ENCODE measurements at places on chromosomes 2 and 18. TPM values are rescaled to one million over a fixed set of nuclear protein-coding genes. Genes with fewer than 3 reads are reported as not detected.

DIS3L2 gene
- 33.5 TPM for total RNA-seq

DNA sequence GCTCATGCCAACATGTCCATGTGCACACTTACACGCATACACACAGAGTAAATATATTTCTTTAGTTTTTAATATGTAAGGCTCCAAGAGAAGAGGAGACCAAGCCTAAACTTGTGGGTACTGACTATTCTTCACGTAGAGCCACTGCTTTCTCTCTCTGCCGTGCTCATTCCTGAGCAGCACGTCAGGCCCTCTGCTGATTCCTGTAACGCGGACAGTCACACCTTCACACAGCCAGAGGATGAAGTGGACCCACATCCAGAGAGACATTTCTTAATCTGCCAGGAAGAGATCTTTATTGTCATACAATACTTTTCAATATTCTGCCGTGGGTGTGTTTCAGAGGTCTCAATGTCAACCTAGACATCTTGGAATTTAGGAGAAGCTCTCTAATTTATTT, 560.7 kb downstream of the STK39 start:
- no peak for DNase-seq

GRCh38 chr2:190809876-190810525, 70.6 kb upstream of the GLS start:
- DNase-seq = no peak

DNA sequence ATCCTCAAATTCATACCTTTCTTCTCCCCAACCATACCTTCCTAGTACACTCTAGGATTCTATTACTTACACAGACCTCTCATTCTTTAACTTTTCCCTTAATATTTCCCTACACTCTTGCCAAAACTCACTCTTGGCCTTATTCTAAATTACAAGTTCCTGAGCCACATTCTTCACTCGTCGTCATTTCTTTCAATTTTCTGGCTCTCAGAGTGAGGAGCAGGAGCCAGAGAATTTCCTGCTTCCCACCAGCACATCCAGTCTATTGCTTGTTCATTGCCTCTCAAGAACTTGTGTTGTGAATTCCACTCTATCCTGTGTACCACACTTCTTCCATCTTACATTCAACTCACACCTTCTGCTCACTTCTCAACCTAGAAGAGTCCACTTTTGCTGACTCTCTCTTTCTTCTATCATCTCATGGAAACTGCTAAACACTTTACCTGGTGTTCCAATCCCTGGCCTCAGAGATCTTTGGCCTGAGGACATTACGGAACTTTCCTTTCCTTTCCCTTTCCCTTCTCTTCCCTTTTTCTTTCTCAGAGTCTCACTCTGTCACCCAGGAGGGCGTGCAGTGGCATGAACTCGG, 171.6 kb downstream of the PLCL1 start:
- DNase-seq = no peak

- no peak for DNase-seq
Measured at GRCh38 chr2:192190474-192190873, 4.3 kb downstream of the TMEFF2 start.
